Vagina (tissue), 2 donors: ENCODE measurements at places on chromosomes 2 and 18.

- no peak overlapping the region for H3K4me3 ChIP-seq
- DNase-seq, result no peak
- no peaks in the 10 kb centered on the region for H3K27me3 ChIP-seq
These were observed 181.2 kb downstream of the FAM124B start for GRCh38 chr2:224220586-224221255.

DNA sequence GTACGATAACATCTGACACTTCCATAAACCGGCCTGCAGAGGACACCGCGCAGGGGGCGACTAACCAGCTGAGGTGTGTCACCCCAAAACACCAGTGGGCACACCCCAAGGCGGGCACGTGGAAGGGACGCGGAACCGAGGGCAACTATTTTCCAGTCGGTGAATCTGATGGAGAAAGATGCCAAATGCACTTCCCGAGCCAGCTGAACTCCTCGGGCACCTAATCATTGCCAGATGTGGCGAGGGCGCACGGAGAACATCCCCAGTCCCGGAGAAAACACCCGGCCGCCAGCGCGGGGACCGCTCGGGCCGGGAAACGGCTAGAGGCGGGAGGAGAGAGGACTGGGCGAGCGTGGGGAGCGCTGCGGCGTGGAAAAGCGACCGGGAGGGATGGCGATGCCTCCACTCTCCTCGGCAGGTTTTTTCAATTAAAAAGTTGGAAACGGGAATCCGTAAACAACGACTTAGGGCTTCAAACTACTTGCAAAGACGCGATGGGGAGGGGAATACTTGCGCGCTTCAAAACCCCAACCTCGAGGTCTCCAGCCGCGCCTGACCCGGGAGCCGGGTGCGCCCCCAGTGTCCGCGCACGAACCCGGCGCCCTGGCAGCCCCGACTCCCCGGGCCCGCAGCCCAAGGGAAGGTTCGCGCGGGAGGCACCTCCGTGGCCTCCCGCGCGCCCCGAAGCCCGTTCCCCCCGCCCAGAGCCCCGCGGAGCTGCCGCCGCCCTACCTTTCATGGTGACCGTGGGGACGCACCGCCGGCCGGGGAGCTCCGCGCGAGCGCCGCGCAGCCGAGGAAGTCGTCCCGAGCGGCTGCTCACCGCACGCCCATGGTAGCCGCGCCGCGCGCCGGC lies 497 bp downstream of the COLEC12 start:
- peak overlapping the region; percentile 57 for H3K4me3 ChIP-seq
- H3K4me1 ChIP-seq, result peaks cover 19% of the 10 kb centered on the region
- peak overlapping the region; percentile 44 for H3K27ac ChIP-seq
- no peaks in the 10 kb centered on the region for H3K36me3 ChIP-seq
- DNase-seq, result no peak

DNA sequence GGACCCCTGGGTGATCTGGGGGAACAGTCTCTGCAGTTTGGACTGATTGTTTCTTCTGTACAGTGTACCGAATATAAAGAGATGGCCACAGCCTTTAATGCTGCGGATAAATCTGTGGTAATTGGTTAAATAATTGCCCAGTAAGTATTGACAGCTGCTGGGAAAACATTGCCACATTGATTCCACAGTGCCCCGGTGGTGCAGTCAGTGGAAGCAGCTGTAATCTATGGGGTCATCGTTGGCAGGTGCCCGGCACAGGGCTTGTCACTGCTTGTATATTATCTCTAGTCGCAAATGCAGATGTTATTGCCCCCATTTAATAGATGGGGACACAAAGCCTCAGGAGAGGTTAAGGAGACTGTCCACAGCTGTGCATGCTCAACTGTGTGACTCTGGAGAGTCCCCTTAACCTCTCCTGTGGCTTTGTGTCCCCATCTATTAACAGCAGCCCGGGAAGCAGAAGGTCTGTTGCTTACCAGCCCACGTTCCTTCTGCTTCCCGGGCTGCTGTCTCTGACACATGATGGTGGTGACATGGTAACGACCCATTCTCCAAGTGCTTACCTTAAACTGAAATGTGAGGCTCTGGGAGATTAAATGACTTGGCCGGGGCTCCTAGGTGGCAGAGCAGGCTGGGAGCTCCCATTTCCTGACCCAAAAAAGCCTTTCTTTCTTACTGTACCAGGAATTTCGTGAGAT lies 76.9 kb downstream of the NCK2 start:
- no peaks in the 10 kb centered on the region for H3K36me3 ChIP-seq
- no peaks in the 10 kb centered on the region for H3K27me3 ChIP-seq
- no peak for DNase-seq
- H3K4me1 ChIP-seq, result peaks cover 50% of the 10 kb centered on the region
- no peak overlapping the region for H3K27ac ChIP-seq

GRCh38 chr2:42922790-42923579 lies 130.6 kb upstream of the HAAO start:
- H3K36me3 ChIP-seq, result no peaks in the 10 kb centered on the region
- DNase-seq, result no peak
- peaks cover 82% of the 10 kb centered on the region for H3K4me1 ChIP-seq
- peak overlapping the region; percentile 91 for H3K27ac ChIP-seq
- no peaks in the 10 kb centered on the region for H3K27me3 ChIP-seq
- H3K4me3 ChIP-seq, result no peak overlapping the region
